ENCODE measurements at places on chromosomes 1 and 21.

- peak; percentile 91 for DNase-seq
Observed at GRCh38 chr1:205849619-205850355, at the start of gene PM20D1. Gene PM20D1, minus strand, starts transcription at chr1:205850132. Its CDS starts 60 bp downstream, at chr1:205850072.

GRCh38 chr1:1752190-1752589, 26.1 kb downstream of the NADK start:
- no peak for DNase-seq

DNA sequence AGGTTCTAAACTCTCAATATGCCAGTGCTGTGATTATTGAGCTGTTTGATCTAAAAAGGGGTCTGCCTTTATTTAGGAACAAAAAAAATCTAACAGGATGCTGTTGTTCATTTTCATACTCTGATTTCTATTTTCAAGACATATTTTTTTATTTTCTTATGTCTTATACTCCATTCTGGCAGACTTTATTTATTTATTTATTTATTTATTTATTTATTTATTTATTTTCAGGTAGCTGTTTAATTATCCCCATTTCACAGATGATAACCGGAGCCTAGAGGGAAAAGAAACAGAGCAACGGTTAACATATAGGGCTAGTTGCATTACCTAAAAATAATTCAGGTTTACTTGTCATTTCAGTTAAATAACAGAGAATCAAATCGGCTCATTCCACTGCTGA, 174.4 kb downstream of the CENPF start:
- no peak for DNase-seq

DNA sequence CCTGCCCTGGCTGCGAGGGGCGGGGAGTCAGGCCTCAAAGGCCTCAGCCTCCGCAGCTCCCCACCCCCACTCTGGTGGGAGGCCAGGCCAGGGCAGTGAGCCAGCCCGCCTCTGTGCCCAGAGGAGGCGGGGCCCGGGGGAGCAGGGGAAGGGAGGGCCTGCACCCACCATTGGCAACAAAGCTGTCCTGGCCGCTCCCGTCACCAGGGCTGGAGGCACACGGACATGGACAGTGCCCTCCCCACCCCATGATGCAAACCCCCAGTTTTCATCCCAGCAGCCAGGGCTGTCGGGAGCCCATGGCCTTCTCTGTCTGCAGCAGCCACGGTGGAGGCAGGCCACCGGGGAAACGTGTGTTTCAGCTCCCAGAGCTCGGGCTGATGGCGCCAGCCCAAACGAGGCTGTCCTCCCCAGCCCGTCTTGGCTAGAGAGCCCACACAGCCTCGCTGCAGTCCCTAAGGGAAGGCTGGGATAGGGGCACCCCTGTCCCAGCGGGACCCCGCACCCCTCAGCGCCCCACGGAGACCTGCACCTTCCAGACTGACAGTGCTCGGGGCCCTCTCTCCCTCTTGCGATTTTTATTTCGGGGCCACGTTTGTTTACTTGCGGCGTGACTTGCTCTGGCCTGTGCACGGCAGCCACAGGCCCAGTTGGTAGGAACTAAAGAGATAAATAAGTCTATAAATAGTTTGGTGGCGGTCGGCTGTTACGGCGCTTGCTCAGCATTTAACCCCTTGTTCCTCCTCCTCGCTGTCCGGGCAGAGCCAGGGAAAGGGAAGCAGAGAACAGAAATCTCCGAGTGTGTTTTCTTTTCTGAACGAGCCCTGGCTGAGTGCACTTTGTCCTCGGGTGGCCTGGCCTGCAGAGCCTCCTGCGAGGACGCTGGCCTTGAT, 101.8 kb downstream of the PRDM16 start:
- peak; percentile 85 for DNase-seq

- DNase-seq = no peak
Observed at GRCh38 chr1:153253693-153254092, 5.8 kb upstream of the LORICRIN start.

- no peak for DNase-seq
Observed at GRCh38 chr1:204616641-204617040, 68.9 kb downstream of the LRRN2 start.

GRCh38 chr1:240575981-240576662, 35.8 kb downstream of the GREM2 start:
- DNase-seq = no peak

- no peak for DNase-seq
Observed at GRCh38 chr1:1197551-1198422, 8.6 kb downstream of the TNFRSF18 start.

GRCh38 chr1:204746838-204747442, 61.4 kb upstream of the LRRN2 start:
- no peak for DNase-seq

DNA sequence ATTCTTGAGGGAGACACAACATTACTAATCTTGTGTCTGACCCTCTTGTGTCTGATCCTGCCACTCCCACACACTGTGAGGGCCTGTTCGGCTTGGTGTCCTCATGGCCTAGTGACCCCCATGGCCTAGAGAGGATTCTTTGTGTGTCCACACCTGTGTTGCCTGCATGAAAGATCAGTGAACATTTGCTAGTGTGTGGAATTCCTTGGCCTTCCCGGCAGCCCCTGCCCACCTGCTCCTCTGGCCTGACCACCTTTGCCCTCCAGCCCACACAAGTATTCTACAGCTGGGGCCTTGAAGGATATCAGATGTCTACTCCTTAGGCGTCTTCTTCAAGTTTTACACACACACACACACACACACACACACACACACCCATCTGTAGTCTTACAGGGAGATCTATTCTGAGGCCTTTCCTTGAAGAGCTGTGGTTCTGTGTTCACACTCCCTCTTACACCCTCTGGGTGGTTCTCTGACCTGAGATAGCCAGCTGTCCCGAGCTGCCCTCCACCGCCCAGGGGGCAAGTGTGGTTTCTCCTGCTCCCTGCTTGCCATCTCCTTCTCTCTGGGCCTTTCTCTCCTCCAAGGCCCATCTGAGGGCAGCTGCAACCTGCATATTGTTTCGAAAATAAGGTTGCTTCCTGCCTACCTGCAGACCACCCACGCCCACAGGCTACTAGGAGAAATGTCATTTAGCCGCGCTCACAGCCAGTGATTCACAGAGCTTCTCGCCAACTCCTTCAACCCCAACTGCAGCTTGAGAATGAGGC, 45.4 kb downstream of the CD247 start:
- no peak for DNase-seq

GRCh38 chr1:76892675-76893074, 25.4 kb downstream of the ST6GALNAC5 start:
- no peak for DNase-seq

DNA sequence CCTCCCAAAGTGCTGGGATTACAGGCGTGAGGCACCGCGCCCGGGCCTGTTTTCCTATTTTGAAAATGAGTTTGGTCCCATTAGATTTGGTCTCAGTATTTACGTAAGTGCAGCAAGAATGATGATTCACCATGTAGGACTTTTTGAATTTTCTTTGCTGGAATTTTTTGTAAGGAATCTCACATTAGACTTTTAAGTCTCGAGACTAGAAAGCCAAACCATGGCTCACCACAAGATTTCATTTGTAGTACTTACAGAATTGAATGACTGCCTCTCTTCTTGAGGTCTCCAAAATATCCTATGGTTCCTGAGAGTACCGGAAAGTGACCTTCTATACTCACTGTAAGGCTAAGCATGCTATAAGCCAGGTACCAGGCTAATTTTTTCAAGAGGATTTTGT, 325 bp downstream of the OR14A2 start:
- DNase-seq = no peak

- no peak for DNase-seq
Observed at GRCh38 chr21:34899302-34899701, 149.8 kb downstream of the RUNX1 start.

DNA sequence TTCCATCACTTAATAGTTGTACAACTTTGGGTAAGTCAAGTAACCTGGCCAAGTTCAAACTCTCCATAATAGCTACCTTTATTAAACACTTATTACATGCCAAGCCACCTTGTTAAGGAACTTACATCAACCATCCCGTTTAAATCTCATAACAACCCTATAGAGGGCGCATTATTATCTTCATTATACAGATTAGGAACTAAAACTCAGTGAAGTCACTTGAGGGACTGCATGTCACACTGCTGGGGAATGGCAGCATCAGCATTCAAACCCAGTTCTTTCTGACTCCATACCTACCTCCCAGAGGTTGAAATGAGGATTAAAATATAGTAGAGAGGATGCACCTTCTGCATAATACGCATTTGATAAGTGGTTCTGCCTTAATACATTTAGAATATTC, 47.1 kb upstream of the PLA2G2C start:
- DNase-seq = no peak

DNA sequence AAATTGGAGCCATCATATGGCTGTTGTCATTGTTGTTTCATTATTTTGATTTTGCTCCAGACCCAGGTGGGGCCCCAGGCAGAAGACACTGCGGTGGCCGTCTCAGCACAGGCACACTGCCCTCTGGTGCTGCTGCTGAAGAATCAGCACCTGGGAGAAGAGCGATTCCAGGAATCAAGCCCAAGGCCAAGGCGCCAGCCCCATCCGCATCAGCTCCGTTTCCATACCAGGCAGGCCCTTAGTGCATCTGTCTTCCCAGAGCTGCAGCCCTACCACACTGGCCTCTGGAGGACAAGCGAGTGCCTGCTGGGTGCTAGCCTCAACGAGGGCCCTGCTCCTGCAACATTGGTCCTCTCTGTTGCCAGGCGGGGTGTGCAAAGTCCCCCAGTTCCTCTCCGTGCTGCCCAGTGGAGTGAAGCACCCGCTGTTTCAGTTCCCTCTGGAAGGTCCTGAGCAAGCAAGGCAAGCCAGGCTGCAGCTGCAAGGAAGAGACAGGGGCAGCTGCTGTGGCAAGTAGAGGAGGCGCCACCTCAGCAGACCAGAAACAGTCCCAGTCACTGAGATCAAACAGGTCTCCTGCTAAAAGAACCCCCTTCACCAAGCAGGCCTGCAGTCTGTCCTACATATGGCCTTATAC, 5.2 kb downstream of the GRIK3 start:
- no peak for DNase-seq

- no peak for DNase-seq
Observed at GRCh38 chr1:46450160-46450517, 39.5 kb upstream of the DMBX1 start.

GRCh38 chr1:203103829-203104495, 18.1 kb upstream of the MYOG start:
- no peak for DNase-seq

GRCh38 chr1:244414543-244414942, 37.2 kb downstream of the ADSS2 start:
- no peak for DNase-seq

DNA sequence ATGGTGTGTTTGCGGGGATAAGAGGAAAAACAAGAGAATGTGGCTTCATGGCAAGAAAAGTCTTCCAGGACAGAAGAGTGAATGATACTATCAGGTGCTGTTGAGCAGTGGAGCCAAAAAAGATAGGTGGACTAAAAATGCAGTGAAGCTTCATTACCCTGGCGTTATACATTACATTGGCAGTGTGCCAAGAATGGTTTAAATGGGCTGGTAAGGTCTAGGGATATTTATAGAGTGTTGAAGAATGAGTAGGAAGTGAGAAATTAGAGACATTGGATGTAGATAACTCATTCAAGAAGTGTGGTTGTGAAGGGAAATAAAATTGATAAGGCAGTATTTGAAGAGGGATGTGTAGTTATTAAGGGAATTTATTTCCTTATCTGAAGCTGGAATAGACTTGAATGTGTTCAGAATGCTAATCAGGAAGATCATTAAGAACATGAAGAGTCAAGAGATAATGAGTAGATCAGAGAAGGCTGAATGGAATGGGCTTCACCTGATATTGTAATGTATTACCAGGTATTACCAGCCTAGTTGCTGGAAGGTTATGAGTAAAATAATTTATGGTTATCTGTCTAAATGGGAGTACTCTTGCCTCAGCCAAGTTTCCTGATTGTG, 72.7 kb downstream of the MAST2 start:
- no peak for DNase-seq

DNA sequence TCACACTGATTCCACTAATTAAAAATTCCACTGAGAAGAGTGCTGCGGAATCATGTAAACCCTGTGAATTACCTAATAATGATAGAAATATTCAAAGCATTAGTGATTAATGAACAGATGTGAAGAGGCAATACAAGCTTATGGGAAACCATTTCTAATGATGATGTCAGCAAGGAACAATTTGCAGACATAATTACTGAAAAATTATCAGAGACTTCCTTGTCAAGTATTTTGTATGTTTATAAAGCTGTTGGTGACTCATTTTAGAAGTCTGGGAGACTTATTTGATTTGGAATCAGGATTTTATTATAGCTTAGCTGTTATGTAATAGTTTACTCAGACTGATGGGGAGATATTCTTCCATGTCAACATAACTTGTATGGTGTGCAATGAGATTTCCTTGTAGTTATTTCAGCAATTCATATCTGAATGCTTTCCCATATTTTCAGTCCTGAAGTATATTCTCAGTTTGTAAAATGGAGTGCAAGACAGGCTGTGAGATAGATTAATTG, 135.5 kb downstream of the TGFB2 start:
- DNase-seq = no peak

All from sciatic nerve (tissue), 2 donors.